ENCODE measurements at places on chromosomes 5 and 9.

- DNase-seq = no peak
Observed at GRCh38 chr9:130124085-130124860, 47.9 kb upstream of the NCS1 start.

DNA sequence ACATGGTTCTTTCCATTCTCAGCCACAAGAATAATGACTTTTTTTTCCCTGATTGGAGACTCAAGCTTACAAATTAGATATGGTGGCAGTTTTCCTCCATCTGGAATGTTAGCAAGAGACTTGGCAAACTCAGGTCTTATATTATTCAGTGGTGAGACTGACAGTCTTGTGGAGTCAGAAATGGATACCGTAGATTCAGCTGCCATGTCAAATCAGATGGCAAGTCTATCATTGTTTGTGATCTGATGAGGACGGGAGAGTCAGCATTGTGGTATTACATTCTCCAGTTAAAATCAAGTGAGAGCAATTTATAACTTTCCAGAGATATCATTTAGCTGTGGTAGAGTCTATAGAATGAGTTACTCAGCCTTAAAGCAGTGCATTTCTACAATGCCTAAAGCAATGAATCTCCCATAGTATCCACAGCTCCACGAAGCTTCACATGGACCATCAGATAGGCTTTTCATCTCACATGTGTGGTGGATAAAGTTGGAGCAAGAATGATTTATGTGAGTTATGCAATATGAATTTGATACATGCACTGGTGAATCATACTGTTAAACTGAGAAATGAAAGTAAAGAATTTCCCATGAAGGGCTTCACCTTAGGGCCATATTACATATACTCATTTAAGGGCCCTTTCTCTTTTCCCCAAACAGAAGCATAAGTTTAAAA lies 430.6 kb downstream of the ZNF608 start:
- DNase-seq = no peak

DNA sequence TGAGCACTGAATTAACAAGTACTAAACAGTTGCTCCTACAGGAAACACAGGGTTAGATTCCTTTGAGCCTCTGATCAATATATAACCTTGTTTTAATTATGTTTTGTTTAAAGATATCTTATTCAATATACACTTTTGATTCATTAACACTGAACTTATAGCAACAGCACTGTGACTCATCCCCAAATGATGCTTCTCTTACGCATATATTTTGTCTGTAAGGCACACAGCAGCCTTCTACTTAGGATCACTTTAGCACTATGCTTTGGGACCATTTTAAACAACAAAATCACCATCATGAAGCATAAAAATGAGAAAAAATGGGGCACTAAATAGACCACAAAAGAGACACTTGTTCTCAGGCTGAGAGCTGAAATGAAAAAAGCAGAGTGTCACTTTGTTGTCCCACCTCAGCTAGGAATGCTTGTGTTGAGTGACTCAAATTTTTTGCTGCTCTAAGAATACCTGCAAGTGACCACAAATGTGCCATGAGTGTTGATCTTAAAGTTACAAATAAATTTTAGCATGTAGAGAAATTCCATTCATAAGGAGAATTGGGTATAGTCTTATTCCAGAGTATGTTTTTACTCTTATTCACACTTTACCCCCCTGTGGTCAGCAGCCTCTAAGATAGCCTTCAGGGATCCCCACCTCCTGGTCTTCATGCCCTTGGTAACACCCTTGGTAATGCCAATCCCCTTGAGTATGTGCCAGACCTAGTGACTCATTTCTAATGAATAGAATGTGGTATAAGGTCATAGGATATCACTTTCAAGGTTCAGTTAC lies 252.7 kb upstream of the IL12B start:
- DNase-seq = no peak

GRCh38 chr9:125747053-125747764 lies at the start of gene PBX3:
Gene PBX3 (plus strand): TSS chr9:125747373.
- no peak for DNase-seq

- no peak for DNase-seq
Observed at GRCh38 chr5:102691434-102691833, 63.7 kb upstream of the PAM start.

DNA sequence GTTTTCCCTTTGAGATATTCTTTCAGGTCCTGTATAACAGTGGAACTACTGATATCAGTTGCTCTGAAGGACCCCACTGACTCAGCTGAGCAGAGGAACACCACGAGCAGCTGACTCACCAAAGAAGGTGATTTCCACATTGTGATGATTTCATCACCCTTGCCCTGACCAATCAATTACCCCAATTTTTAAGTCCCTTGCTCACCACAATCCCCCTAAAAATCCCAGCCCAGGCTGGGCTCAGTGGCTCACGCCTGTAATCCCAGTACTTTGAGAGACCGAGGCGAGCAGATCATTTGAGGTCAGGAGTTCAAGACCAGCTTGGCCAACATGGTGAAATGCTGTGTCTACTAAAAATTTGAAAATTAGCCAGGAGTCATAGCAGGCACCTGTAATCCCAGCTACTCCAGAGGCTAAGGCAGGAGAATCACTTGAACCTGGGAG lies 125.3 kb upstream of the ABCA1 start:
- peak; percentile 98 for DNase-seq

- DNase-seq = no peak
Observed at GRCh38 chr5:59711310-59711709, 182.2 kb downstream of the PDE4D start.

GRCh38 chr5:134007581-134008265 lies 2.9 kb upstream of the VDAC1 start:
- DNase-seq = no peak

DNA sequence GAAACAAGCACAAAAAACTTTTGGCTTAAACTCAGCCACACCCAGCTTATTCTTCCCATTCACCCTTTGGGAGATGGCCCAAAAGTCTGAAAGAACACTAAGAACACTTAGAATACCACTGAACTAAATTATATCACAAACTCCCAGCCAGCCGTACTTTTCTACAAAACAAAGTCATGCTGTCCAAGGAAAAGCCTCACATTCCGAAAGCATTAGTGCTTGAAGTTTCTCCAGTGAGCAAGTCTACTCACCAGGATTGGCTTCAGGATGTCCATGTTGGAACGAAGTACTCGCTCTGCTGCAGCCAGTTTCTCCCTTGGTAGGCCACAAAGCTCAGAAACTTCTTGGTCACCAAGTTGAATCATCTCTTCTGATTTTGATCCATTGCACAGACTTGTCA lies 69.7 kb downstream of the ABCA1 start:
- no peak for DNase-seq

DNA sequence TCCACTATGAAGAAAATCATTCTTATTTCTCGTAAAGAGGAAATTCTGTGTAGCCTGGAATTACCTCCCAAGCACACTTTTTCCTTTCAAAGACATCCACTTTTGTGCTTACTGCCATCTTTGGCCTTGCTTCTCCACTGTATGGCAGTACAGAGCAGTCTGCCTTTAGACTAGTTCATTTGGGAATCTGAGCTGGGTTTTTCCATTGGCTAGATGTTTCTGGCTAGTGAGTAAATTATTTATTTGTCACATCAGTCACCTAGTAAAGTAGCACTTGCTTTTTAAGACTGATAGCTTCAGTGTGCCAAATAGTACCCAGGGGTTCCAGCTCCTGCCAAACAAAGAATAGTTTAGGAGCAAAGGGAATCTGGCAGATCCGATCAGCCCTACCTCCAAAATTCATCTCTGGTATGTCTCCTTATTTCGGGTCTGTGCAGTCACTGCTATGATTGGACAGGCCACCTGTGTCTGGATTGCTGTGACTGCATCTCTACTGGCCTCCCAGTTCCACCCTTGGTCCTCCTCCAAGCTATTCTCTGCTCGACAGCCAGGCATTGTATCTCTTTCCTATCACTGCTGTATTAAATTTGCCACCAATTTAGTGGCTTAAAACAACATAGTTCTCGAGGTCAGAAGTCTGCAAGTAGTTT lies 97.6 kb downstream of the NUDT12 start:
- no peak for DNase-seq

GRCh38 chr9:133026426-133026825 lies 4.4 kb upstream of the GTF3C5 start:
- no peak for DNase-seq

DNA sequence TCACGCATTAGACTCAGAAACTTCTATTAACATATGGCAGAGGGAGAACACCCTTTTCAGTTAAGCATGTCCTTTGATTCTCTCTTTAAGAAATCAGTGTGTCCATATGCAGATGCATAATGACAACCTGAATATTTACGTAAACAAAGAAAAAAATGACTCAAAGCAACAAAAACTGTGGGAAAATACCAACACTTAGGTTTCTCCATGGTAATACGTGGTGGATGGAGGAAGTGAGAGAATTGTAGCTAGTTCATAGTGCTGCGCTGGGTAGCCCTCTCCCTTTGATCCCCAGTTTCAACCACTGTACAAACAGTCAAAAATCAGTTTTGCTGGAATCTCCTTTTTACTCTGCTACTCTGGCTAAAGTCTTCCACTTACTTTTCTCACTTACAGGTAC lies 2.0 kb upstream of the MAP3K1 start:
- DNase-seq = peak; percentile 68

DNA sequence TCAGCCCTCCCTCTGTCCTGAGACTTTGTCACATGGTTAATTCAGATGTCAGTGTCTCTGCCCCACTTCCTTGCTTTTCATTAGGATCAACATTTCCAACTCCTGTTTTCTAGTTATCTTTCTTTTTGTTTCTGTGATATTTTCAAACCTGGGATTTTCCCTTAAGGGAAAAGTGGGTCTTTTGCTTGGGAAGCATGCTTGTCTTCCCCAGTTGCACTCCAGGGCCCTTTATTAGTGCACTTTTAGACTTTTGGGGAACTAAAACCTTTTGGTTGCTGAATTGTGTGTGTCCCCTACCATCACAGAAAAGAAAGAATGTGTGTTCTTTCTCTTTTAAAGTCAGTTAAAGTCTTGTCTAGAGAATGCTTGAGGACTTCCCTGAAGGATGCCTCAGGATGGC lies 18.4 kb upstream of the GDNF start:
- no peak for DNase-seq

- DNase-seq = no peak
Observed at GRCh38 chr9:91807643-91808246, 142.3 kb downstream of the ROR2 start.

- DNase-seq = peak; percentile 9
Observed at GRCh38 chr5:136132087-136132486, 558 bp upstream of the SMAD5 start.

DNA sequence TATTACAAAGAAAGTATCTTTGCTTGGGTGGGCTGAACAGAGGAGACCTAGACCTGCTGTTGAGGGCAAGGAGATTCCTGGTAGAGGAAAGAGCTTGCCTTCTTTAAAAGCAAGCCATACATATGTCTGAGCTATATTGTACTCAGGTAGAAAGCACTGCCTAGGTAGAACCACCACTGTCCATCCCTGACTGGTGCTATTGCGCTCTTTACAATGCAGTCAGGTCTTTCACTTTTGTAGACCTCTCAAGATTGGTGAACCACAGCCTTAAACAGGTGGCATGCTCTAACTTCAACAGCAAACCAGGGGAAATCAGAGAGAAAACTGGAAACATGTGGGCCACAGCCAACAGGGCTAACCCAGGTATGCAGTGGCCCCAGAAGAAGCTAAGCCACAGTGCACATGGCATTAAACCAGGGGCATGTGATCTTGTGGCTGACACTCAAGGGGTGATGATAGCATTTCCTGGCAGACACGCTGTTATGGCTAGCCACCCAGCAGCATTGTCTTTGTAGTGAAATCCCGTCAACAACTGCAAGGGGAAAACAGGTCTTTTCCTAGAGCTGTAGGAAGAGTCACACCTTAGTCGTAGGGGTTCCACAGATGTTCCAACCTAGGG lies 253.9 kb upstream of the PCSK5 start:
- no peak for DNase-seq

- no peak for DNase-seq
Observed at GRCh38 chr9:14400658-14400995, 86.7 kb upstream of the NFIB start.

DNA sequence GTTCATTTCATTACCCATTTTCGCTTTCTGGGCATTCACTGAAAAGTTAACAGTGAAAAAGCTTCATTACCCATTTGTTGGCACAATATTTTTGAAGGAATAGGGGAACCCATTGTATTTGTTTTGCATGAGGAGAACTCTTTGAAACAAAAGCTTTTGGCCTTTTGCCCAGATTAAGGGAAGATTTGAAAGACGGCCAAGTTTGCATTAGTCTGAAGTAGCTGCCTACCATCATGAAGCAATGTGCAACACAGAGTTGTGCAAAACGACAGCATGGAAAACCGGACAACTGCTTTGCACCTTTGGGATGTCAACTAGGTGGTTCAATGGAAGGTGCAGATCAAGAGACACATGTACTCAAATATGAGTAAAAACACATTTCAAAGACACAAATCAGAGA lies 84.9 kb downstream of the TRPM3 start:
- DNase-seq = no peak

DNA sequence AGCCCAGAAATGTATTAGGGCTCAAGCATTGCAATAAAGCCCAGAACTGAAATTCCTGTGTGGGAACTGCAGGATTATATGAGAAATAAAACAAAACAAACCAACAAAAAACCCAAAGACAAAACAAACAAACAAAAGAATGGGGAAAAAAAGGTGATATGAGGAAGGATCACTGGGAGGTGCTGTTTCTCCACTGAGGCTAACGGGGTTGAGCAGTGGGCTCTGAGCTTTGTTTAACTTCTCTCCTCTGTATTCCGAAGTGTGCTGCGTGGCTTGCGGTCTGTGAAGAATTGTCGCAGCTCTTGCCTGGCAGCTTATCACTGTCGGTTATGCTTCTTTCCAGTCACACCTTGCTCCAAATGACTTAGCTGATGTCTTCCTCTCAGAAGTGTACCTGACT lies 106.3 kb downstream of the TENT4A start:
- DNase-seq = no peak

DNA sequence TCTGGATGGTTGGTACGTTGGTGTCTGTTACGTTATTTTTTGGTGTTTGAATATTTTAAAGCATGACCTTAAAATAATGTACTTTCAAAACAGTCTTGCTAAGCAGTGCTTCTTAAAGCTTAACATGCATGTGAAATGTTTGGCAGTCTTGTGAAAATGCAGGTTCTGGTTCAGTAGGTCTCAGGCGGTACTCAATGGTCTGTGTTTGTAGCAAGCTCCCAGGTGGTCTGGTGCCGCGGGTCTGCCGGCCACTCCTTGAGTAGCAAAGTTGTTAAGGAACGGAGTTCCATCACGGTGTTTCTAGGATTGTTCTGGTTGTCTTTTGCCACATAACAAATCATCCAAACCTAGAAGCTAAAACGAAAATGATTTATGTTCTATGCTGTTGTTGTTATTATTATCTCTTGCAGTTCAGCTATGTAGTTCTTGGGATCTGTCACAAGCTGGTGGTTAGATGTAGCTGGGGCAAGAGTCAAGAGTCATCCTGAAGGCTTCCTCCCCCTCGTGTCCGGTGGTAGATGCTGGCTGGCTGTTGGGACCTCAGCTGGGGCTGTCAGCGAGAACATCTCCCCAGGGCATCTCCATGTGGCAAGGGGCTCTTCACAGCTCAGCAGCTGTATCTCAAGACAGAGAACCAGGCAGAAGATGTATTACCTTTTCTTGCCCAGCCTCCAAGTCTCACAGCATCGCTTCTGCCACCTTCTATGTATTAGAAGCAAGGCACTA lies 186.8 kb downstream of the PALM2AKAP2 start:
- no peak for DNase-seq

DNA sequence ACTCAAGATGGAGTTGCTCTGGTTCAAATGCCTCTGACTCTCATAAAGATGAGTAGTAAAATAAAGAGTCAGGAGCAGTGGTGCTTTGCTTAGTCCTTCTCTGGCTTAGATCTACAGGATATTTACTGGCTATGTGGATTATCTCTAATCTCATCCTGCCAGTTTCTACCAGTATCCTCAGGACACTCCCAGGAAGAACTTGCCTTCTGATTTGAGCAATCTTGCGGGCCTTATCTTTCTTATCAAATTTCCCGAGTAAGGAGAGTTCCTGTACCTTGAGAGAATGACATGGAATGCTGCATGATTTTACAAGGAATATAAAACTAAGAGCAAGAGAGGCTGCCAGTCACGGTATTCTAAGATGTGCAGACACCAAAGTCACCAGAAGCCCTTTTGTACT lies 364.0 kb downstream of the ARHGEF28 start:
- no peak for DNase-seq
